ENCODE measurements at places on chromosomes 16 and 17.

DNA sequence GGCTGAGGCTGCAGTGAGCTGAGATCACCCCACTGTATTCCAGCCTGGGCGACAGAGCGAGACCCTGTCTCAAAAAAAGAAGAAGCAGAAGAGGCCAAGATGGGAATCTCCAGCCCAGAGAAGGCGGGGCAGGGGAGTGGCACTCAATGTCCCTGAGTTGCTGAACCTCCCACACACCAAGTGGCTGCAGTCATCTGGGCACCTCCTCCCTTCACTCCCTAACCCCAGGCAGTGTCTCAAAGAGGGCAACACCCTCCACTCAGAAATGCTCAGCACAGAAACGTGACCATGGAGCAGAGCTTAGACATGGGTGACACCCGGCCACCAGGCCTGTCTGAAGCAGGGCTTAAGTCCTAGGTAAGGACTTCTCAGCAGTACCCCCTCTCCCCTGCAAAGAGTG is 36.3 kb upstream of the BCAR1 start:
- no peak for DNase-seq

GRCh38 chr16:25045696-25046381 is 30.7 kb upstream of the ARHGAP17 start:
- DNase-seq: no peak

DNA sequence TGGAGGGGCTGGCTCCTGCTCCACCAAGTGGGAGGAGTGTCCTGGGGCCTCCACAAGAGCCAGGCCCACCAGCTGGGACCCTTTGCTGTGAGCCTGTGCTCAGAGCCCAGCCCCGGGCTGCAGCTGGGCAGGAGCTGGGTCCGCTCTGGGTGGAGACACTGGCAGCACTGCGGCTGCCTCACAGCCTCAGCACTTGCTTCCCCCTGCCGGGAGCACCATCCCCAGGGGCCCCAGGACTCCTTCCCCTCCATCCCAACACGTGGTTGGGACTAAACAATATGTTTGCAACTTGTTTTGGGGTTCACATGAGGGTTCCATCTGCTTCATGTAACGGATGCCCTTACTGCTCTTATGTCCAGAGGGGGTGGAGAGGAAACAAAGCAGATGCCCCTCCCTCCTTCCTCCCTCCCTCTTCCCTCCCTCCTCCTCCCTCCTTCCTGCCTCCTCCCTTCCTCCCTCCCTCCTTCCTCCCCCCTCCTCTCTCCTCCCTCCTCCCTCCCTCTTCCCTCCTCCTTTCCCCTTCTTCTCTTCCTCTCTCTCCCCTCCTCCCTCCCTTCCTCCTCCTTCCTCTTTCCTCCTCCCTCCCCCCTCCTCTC is 16.3 kb upstream of the CBFA2T3 start:
- no peak for DNase-seq

DNA sequence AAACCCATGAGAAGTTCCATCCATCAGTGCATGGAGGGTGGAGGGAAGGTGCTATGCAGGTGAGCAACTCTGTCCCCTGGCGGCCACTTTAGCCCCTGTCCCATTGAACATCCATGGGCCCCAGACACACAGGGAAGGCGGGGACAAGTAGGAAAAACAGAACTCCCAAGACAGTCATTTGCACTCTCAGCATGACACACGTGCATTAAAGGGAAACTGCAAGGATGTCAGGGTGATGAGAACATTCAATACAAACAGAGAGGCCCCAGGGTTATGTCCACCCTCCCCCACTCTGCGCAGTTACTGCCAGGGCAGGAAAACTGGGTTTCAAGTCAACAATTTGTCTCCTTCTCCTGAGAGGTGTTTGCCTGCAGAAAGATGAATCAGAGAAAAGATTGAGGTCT is 44.0 kb upstream of the AKTIP start:
- no peak for DNase-seq

GRCh38 chr16:79018650-79019429 is 581.7 kb downstream of the MAF start:
- DNase-seq: no peak
